Effector memory CD4-positive, alpha-beta T cell (primary cell): ENCODE measurements at places on chromosomes 3 and 15.

GRCh38 chr3:40925231-40925630 lies 274.1 kb upstream of the CTNNB1 start:
- H3K27me3 ChIP-seq = no peaks in the 10 kb centered on the region
- no peak for DNase-seq
- H3K36me3 ChIP-seq = no peaks in the 10 kb centered on the region
- no peak overlapping the region for H3K4me3 ChIP-seq
- no peak overlapping the region for H3K27ac ChIP-seq

GRCh38 chr15:95298729-95299128 lies 1031.8 kb upstream of the NR2F2 start:
- DNase-seq = no peak
- H3K4me1 ChIP-seq = no peaks in the 10 kb centered on the region
- no peak overlapping the region for H3K27ac ChIP-seq
- no peak overlapping the region for H3K4me3 ChIP-seq
- H3K36me3 ChIP-seq = no peaks in the 10 kb centered on the region
- H3K27me3 ChIP-seq = no peaks in the 10 kb centered on the region

GRCh38 chr3:8595695-8596115 lies 48.9 kb downstream of the SSUH2 start:
- H3K4me3 ChIP-seq = no peak overlapping the region
- no peak for DNase-seq
- H3K4me1 ChIP-seq = no peaks in the 10 kb centered on the region
- no peak overlapping the region for H3K27ac ChIP-seq
- H3K27me3 ChIP-seq = no peaks in the 10 kb centered on the region

- no peaks in the 10 kb centered on the region for H3K4me1 ChIP-seq
- H3K36me3 ChIP-seq = no peaks in the 10 kb centered on the region
- no peak for DNase-seq
- no peak overlapping the region for H3K27ac ChIP-seq
These were observed 58.8 kb downstream of the ITPR1 start for GRCh38 chr3:4551794-4552442.

DNA sequence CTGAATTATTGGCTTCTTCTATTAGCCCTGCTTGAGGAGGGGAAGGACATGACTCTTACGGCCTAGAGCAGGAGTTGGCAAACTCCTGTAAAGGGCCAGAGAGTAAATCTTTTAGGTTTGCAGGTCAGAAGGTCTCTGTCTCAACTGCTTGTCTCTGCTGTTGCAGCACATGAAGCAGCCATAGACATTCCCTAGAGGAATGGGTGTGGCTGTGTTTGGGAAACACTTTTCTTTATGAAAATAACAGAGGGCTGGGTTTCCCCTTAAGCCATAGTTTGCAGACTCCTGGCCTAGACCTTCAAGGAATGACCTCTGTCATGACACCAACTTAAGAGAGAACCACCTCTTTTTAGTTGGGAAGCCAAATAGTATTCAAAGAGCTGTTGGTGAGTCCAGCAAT lies 10.3 kb downstream of the TRAK1 start:
- no peaks in the 10 kb centered on the region for H3K4me1 ChIP-seq
- no peaks in the 10 kb centered on the region for H3K36me3 ChIP-seq
- no peaks in the 10 kb centered on the region for H3K27me3 ChIP-seq

DNA sequence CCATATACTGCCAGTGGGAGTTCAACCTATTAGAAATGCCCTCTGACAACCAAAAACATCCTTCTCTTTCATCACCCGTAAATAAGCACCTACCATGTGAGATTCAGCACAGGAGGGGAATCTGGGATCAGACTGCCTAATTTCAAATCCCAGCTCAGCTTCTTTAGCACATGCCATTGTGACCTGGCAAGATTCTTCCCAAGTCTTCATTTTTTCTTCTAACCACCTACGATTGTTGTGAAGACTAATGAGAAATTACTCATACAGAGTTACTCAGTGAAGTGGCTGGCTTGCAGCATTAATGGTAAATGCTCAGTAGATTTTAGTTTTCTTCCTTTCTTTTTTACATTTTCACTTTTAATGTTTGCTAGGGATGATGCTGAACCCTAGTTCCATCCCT lies 176.7 kb downstream of the PDZRN3 start:
- no peaks in the 10 kb centered on the region for H3K36me3 ChIP-seq
- no peak for DNase-seq
- no peak overlapping the region for H3K4me3 ChIP-seq
- no peak overlapping the region for H3K27ac ChIP-seq
- H3K4me1 ChIP-seq = no peaks in the 10 kb centered on the region

GRCh38 chr15:41634072-41634626 lies 26.1 kb upstream of the MGA start:
- no peak overlapping the region for H3K27ac ChIP-seq
- DNase-seq = no peak
- H3K27me3 ChIP-seq = no peaks in the 10 kb centered on the region
- no peak overlapping the region for H3K4me3 ChIP-seq
- H3K4me1 ChIP-seq = no peaks in the 10 kb centered on the region

DNA sequence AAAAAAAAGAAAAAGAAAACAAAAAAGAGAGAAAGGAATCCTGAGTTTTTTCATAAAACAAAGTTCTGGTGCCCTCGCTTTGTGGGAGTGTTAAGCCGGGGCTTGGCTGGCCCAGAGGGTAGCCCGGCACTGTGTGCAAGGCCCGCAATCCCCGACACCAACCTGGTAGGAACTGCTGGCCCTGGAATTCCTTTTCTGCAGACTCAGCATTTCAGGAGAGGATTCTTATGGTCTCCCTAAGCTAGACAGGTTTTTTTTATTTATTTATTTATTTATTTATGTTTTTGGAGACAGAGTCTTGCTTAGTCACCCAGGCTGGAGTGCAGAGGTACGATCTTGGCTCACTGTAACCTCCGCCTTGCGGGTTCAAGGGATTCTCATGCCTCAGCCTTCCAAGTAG lies 238.8 kb downstream of the PDCD6IP start:
- DNase-seq = no peak
- no peak overlapping the region for H3K4me3 ChIP-seq
- no peaks in the 10 kb centered on the region for H3K4me1 ChIP-seq
- H3K27ac ChIP-seq = no peak overlapping the region
- H3K36me3 ChIP-seq = no peaks in the 10 kb centered on the region
- H3K27me3 ChIP-seq = no peaks in the 10 kb centered on the region

- H3K36me3 ChIP-seq = no peaks in the 10 kb centered on the region
- no peaks in the 10 kb centered on the region for H3K27me3 ChIP-seq
- H3K4me1 ChIP-seq = no peaks in the 10 kb centered on the region
- no peak overlapping the region for H3K4me3 ChIP-seq
- no peak for DNase-seq
These were observed 25.5 kb downstream of the SLC12A8 start for GRCh38 chr3:125186800-125187598.

DNA sequence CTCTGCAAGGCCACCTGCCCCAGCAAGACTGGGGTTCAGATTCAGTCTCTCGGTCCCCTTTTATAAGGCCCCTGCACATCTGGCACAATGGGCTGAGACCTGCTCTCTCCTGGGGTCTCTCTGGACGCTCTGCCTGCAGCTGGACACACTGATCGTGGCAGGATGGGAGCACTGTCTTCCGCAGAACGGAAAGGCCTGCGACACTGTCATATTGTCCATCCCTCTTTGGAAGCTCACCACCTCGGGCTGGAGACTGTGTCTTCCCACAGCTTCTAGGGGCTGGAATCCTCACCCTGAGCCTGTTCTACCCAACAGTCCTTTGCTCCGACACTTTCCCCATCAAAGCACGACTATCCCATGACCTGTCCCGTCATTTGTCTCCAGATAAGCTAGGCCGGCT lies 11.5 kb upstream of the IGDCC4 start:
- no peaks in the 10 kb centered on the region for H3K36me3 ChIP-seq
- H3K27ac ChIP-seq = no peak overlapping the region
- no peak for DNase-seq
- no peaks in the 10 kb centered on the region for H3K27me3 ChIP-seq

DNA sequence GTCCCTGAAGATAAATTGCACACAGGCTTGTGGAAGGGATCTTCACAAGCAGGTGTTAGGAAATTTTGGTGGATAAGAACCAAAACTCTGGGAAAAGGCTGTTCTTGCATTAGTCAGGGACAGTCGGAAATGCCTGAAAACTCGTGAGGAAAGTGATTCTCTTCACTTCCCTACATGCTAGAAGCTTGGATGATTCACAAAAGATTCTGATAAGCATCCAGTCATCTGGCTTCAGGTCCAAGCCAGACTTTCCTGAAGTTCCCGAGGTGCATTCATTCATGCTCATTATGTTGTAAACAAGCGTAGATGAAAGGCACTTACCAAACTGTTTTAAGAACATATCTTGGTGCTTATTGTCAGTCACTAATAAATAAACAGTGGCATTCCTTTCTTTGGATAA lies 1028.7 kb downstream of the NTRK3 start:
- H3K4me3 ChIP-seq = no peak overlapping the region
- no peak overlapping the region for H3K27ac ChIP-seq
- no peaks in the 10 kb centered on the region for H3K27me3 ChIP-seq

DNA sequence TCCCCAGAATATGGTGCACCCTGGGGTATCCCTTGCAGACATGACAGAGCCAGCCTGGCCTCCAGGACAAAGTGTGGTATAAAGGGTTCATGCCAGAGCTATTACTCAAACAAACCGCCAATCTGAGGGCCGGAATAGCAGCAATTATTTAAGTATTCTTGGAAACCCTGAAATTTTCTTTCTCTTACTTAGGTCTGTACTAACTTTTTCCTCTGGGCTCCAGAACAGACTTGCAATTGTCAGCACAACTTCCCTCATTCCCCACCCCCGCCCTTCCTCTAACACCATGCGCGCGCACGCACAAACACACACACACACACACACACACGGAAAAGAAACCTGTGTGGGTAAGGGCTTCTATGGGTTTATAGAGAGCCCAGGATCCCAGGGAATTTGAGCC lies 56.3 kb downstream of the ISG20 start:
- no peaks in the 10 kb centered on the region for H3K36me3 ChIP-seq
- H3K27me3 ChIP-seq = no peaks in the 10 kb centered on the region
- no peak overlapping the region for H3K27ac ChIP-seq

DNA sequence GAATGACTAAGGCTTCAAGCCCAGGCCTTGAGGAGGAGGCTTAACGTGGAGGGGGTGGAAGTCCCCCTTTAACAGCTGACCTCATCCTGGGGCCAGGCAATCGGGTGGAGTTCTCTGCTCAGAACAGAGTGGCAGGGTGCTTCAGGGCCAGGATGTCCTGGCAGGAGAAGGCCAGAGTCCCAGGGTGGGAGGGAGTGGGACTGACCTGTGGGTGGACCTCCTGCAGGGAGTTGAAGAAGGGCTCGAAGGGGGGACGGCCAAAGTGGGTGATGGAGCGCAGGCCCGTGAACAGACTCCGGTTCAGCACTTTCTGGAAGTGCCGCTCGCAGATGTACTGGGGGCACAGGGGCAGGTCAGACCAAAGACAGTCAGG lies 19.6 kb downstream of the DUOX2 start:
- no peaks in the 10 kb centered on the region for H3K4me1 ChIP-seq
- no peak for DNase-seq
- no peak overlapping the region for H3K27ac ChIP-seq

DNA sequence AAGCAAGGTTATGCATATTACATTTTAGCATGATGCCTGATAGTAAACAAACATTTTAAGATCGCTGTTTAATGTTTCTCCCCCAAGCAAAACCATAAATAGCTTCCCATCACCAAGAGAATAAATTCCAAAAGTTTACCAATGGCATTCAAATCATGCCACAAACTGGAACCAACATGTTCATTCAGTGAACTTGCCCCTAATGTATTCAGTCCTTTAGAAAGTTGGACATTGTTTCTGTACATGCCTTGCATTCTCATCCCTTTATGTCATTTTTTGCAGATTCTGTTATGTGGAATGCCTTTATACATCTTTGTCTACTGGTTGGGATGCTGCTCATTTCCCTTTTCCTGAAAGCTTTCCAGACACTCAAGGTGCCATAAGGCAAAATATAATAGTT lies 105.5 kb downstream of the PYDC2 start:
- DNase-seq = no peak
- no peaks in the 10 kb centered on the region for H3K36me3 ChIP-seq
- no peaks in the 10 kb centered on the region for H3K27me3 ChIP-seq
- H3K4me3 ChIP-seq = no peak overlapping the region
- H3K27ac ChIP-seq = no peak overlapping the region

DNA sequence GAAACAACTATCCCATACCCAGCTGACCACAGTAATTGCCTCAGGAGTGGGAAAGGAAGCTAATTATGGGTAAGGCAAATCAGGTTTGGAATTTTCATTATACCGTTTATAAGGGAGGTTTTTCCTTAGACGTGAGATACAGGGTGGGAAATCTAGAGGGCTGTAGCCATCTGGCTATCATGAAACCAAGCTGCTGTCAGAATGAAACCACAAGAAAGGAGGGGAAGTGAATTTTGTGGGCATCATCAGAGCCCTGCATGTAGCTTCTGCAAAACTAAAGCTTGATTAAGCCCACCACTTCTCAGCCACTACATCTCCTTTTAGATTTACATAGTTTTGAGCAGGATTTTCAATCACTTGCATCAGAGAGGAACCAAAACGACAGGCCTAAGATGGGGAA lies 893.5 kb downstream of the TUSC7 start:
- no peak overlapping the region for H3K27ac ChIP-seq
- no peak for DNase-seq
- no peaks in the 10 kb centered on the region for H3K27me3 ChIP-seq
- no peak overlapping the region for H3K4me3 ChIP-seq
- no peaks in the 10 kb centered on the region for H3K36me3 ChIP-seq

DNA sequence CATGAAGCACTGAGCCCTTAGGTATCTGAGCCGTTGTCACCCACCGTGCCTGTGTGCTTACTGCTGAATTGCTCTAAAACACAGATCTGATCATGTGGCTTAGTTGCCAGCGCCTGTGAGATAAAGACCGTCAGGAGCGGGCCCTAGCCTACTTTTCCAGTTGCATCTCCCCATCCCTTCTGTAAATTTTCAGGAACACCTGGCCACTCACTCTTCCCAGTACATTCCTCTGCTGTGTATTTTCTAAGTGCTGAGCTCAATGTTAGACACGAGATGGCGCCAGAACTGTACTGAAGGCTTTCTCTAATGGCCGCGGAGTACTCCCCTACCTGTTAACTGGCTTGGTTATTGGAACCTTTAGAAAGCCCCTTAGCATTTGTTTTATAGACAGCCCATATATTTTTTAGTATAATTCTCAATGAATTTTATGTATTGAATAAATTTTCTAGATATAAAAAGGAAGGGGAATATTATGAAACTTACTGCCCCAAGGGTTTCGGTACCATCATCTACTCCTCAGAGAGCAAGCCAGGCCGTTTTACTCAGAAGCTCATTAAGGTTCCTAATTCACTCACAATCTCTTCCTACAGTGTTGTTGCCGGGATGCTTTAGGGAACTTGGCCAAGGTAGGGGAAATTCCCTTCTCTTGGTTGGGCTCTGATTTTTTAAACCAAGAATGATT lies 16.7 kb upstream of the WNT7A start:
- H3K36me3 ChIP-seq = no peaks in the 10 kb centered on the region
- no peak for DNase-seq
- H3K27me3 ChIP-seq = no peaks in the 10 kb centered on the region
- H3K4me3 ChIP-seq = no peak overlapping the region
- peaks cover 5% of the 10 kb centered on the region for H3K4me1 ChIP-seq
- no peak overlapping the region for H3K27ac ChIP-seq

DNA sequence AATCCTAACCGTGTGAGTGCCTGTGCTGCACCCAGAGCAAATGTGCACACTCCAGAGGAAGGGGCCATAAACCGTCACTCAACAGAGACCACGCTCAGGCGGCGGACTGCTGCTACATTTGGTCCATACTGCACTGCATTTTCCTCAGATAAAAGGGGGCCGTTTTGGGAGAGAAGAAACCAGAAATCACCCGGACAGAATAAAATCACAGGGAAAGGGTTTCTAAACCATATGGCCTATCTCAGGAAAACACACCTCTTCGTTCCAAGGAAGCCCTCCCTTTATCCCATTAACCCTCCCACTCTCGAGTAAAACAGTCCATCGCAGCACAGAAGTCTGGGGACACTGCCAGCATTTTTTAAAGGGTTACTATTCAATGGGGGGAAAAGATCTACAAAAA lies 7.6 kb downstream of the IL17RD start:
- H3K36me3 ChIP-seq = no peaks in the 10 kb centered on the region
- peaks cover 8% of the 10 kb centered on the region for H3K4me1 ChIP-seq
- DNase-seq = no peak
- no peak overlapping the region for H3K27ac ChIP-seq
- H3K27me3 ChIP-seq = no peaks in the 10 kb centered on the region
- no peak overlapping the region for H3K4me3 ChIP-seq
